Astrocyte of the spinal cord (primary cell): ENCODE measurements at places on chromosomes 11 and 22.
A peak's percentile ranks its signal among the peaks of the same experiment; 100 is the strongest.

DNA sequence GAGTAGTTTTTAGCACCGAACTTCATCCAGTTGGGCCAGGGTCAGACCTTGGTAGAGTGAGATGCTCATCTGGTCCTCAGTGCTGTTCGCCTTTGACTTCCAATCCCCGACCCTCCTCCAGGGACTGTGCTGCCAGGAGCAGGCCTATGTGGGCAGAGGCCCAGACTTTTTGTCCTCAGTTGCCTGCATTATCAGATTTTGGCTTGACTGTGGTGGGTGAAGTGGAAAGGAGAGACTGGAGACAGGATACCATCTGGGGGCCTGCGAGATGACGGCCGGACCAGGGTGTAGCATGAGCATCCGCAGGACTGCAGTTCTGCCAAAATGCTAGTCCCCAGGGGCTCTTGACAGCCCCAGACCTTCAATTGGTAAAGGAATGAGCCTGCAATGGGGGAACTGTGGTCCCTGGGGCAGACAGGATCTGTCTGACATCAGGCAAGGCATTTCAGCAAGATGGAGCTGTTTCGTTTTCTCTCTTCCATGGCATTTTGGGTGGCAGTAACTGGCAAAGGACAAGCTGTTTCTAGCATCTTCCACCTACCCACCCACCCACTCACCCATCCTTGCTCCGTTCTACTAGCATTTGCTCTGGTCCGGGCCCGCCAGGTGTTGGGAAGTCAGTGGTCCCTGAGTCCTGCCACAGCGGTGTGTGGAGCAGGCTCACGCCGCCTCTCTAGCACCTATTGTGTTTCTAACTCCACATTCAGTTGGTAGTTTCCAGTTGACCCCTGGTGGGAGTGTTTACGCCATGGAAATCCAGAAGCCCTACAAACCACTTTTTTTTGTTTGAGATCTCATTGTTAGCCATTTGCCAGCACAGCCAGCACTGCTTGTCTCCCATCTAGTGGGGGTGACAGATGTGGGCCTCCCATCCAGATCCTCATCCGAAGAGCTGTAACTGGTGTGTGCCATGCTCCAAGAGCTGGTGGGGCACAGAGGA, 53.5 kb downstream of the OTOG start:
- DNase-seq = no peak

DNA sequence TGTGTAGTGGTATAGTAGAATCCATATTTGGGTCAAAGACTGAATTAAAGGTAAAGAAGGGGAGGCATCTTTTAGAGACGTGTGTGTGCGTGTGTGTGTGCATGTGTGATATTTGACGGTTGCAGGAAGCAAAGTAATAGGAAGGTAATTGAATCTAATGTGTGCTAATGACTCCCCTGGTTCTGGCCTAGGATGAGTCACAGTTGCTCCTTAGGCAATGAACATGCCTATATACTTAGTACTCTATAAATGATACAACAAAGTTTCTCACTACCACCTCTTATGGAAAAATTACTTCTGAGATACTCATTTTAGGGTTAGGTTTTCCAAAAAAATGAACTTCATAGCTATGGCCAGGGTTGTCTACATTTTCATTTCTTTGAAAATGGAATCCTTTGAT, 409.6 kb downstream of the GUCY1A2 start:
- peak; percentile 34 for DNase-seq

DNA sequence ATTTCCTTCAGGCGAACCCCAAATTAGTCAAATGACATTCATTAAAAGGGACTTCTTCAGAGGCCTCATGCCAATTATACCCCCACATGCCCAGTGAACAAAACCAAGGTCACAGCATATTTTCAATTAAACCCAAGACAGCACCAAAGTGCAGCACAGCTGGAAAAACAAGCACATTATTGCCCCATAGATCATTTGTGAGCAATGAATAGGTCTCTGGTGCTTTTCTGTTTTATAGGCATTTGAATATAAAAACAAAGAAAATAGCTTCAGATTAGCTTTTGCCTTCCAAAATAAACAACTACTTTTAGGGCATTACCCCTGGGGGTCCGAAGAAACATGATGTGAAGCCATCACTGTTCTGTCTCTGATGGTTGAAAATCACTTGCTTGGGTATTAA, 1319.9 kb downstream of the LRRC4C start:
- DNase-seq = no peak

GRCh38 chr11:134612140-134613030, 200.3 kb upstream of the B3GAT1 start:
- DNase-seq = no peak

DNA sequence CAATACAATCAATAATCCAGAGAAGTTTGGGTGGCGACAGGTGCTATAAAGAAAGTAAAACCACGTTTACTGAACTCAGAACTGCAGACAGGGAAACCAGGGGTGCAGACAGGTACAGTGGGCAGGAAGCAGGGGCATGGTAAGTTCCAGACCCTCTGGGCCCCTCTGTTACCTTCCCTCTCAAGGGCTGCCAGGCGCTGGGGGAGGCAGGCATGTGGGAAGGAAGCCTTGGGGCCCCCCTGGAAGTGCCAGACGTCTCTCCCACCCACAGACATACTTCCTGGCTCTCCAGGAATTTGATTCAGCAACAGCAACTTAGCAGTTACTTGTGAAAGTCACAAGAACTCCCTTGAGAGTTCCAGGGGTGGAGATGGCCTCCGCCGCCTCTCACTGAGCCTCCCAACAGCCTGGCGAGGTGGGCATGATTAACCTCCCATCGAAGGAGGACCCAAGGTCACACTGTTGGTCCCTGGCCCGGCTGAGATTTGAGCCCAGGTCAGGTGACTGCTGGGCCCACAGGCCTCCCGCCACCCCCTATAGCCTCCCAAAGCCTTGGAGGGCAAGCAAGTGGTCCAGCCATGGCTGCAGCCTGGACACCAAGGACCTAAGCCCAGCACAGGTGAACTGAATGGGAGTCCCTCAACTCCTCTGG, 14.1 kb upstream of the TSKU start:
- DNase-seq = peak; percentile 54
